Effector memory CD8-positive, alpha-beta T cell (primary cell): ENCODE measurements at places on chromosomes 2 and 18.

DNA sequence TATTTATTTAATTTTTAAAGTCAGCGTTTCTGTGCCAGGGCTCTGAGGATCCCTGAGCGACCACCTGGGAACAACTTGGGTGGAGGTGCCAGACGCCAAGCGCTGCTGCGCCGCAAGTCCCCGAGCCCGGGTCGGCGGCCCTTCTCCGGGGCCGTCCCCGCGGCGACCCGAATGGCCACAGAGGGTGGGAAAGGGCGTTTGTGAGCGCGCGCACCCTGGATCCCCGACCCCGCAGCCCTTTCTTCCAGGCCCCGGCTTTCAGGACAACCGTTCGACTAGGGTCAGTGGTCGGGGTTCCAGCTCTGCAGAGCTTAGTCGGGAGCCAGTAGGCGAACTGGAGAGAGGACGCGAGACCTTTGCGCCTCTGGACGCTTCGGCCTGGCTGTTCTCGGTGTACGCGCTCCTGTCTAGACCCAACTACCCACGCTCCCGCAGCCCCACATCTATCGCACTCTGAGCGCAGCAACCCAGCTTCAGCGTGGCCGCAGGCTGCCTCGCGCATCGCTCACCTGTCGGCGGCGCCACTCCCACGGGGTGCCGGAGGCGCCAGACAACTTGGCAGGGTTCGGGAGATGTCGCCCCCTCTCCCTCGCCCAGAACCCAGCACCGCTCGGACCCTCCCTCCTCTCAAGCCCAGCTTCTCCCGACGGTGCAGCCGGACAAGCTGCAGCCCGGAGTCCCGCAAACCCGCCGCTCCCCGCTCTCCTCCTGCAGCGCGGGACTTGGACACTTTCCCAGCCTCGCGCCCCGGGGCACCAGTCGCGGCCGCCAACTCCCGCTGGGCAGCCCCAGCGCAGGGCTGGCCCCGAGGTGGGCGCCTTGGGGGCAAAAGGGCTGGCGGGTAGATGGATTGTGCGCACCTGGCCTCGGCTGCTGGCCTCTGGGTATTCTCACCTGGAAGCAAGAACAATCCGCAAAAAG lies 758 bp downstream of the LYPD1 start:
- DNase-seq = no peak
- no peaks in the 10 kb centered on the region for H3K36me3 ChIP-seq
- no peak overlapping the region for H3K4me3 ChIP-seq
- peaks cover 16% of the 10 kb centered on the region for H3K27me3 ChIP-seq
- H3K27ac ChIP-seq = no peak overlapping the region

DNA sequence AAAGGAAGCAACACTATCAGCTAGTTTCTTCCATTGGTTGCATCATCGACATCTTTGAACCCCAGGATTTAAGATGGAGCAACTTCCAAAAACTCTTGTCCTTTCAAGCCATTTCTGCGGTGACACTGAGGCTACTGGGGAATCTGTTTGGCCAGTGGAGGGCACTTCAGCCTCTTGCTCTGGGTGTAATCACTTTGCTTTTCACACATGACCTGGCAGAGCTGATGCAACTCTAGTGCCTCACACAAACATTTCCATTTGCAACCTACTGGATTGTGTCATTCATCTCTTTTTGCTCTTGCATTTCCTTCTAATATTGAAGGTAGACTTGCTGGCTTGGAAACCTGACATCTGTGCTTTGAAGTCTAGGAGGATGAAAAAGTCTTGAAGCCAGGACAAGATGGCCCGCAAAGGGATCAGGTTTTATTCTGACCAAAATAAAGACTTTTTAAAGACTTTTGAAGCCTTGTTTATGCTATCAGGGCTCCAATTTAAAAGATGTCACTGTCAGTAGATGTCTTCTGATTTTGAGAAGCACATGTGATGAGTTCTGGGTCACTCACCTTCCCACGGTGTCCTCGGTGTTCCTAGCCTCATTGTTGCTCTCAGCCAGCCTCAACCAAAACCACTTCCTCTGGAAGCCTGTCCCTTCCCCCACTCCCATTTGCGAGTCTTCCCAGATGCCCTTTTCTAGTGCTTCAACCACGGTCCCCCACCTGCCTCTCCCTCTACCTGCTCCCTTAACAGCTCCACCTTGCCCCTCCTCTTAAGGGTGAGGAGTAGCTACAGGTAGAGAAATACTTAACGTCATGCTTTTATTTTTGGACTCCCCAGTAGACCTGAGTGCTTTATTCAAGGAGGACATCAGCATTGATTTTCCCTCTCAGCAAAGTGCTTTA lies 69.7 kb upstream of the KCNE4 start:
- DNase-seq = no peak
- peaks cover 67% of the 10 kb centered on the region for H3K27me3 ChIP-seq
- peaks cover 4% of the 10 kb centered on the region for H3K4me1 ChIP-seq
- H3K4me3 ChIP-seq = peak overlapping the region; percentile 23
- H3K36me3 ChIP-seq = no peaks in the 10 kb centered on the region
- no peak overlapping the region for H3K27ac ChIP-seq

GRCh38 chr18:7532942-7533341 lies 34.2 kb upstream of the PTPRM start:
- H3K36me3 ChIP-seq = peaks cover 3% of the 10 kb centered on the region
- H3K27me3 ChIP-seq = no peaks in the 10 kb centered on the region
- no peak for DNase-seq
- no peaks in the 10 kb centered on the region for H3K4me1 ChIP-seq
- H3K27ac ChIP-seq = no peak overlapping the region

GRCh38 chr2:27264253-27264752 lies 1.5 kb upstream of the SLC30A3 start:
- H3K27me3 ChIP-seq = peaks cover 48% of the 10 kb centered on the region
- peaks cover 27% of the 10 kb centered on the region for H3K4me1 ChIP-seq
- H3K4me3 ChIP-seq = peak overlapping the region; percentile 86
- H3K36me3 ChIP-seq = peaks cover 3% of the 10 kb centered on the region
- no peak overlapping the region for H3K27ac ChIP-seq

- no peak overlapping the region for H3K27ac ChIP-seq
- no peaks in the 10 kb centered on the region for H3K4me1 ChIP-seq
- H3K27me3 ChIP-seq = peaks cover 32% of the 10 kb centered on the region
- H3K4me3 ChIP-seq = no peak overlapping the region
- no peaks in the 10 kb centered on the region for H3K36me3 ChIP-seq
These were observed 159.4 kb downstream of the ACTR3 start for GRCh38 chr2:114049280-114049679.

- H3K27me3 ChIP-seq = no peaks in the 10 kb centered on the region
- no peak overlapping the region for H3K27ac ChIP-seq
These were observed 135.5 kb upstream of the FANCL start for GRCh38 chr2:58376592-58376991.

GRCh38 chr2:8590938-8591337 lies 90.9 kb upstream of the ID2 start:
- no peaks in the 10 kb centered on the region for H3K36me3 ChIP-seq
- no peak overlapping the region for H3K4me3 ChIP-seq
- no peaks in the 10 kb centered on the region for H3K27me3 ChIP-seq
- H3K27ac ChIP-seq = no peak overlapping the region
- no peak for DNase-seq

- H3K27ac ChIP-seq = no peak overlapping the region
- no peaks in the 10 kb centered on the region for H3K27me3 ChIP-seq
- no peak overlapping the region for H3K4me3 ChIP-seq
- DNase-seq = no peak
- no peaks in the 10 kb centered on the region for H3K4me1 ChIP-seq
These were observed 272.5 kb upstream of the KCNJ3 start for GRCh38 chr2:154425994-154426393.

- peaks cover 5% of the 10 kb centered on the region for H3K36me3 ChIP-seq
- peaks cover 10% of the 10 kb centered on the region for H3K27me3 ChIP-seq
- no peaks in the 10 kb centered on the region for H3K4me1 ChIP-seq
- no peak overlapping the region for H3K4me3 ChIP-seq
These were observed 17.0 kb downstream of the COL4A4 start for GRCh38 chr2:227147023-227147422.

DNA sequence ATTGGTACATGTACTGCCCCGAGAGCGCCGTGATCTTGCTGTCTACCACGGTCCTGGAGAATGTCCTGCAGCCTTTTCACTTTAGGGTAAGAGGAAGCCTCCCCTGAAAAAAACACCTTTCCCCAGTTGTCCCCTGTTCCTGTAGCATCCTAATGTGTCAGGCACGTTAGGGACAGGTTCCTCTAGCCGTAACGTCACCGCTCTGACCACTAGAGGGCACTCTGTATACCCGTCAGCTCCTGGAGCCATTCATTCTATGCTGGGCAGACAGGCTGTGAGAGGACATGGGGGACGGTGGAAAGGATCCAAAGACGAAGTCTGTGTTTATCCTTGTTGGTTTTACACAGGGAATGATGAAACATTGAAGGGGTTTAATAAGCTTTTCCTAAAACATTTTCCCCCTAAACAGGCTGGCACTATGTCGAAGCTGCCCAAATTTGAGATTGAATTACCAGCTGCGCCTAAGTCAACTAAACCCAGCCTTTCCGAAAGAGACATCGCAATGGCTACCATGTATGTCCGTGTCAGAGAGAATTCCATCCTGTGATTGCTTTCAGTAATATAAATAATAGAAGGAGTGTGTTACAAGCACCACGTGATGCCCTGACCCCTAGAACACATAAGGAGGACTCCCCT lies 12.7 kb downstream of the RMC1 start:
- H3K36me3 ChIP-seq = peaks cover 87% of the 10 kb centered on the region
- no peaks in the 10 kb centered on the region for H3K27me3 ChIP-seq
- no peak overlapping the region for H3K27ac ChIP-seq
- no peak overlapping the region for H3K4me3 ChIP-seq
- H3K4me1 ChIP-seq = peaks cover 20% of the 10 kb centered on the region

GRCh38 chr2:217851191-217852020 lies 151.4 kb downstream of the TNS1 start:
- no peak overlapping the region for H3K27ac ChIP-seq
- H3K36me3 ChIP-seq = peaks cover 3% of the 10 kb centered on the region
- H3K27me3 ChIP-seq = peaks cover 37% of the 10 kb centered on the region

- no peak overlapping the region for H3K27ac ChIP-seq
- H3K4me1 ChIP-seq = no peaks in the 10 kb centered on the region
- no peak for DNase-seq
- H3K27me3 ChIP-seq = no peaks in the 10 kb centered on the region
- H3K4me3 ChIP-seq = no peak overlapping the region
These were observed 24.7 kb downstream of the SNRPD1 start for GRCh38 chr18:21636769-21637168.

DNA sequence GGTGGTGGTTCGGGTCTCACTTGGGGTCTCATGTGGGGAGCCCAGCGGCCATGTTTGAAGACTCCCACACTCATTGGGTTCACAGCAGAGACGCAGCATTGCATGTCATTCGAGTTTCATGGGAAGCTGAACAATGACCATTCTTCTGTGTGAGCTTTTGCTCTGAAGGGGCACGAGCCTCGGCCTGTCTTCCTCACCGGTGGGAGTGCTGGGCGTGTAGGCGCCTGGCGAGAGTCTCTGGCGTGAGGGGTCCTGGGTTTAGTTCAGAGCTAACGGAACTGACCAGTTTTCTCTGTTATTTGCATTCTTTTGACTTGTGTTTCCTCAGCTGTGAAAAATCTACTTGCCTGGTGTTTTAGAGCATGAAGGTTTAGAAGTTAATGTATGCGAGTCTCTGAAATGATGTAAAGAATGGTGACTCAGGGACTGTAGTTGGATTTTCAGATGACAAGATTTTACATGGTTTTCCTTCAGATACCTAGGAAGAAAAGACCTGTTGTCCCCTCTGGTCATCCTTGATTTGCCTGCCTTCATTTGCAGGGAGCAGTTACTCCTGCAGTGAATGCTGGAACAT lies 98.1 kb downstream of the ARMC9 start:
- H3K27ac ChIP-seq = no peak overlapping the region
- H3K36me3 ChIP-seq = no peaks in the 10 kb centered on the region
- DNase-seq = no peak
- H3K4me3 ChIP-seq = no peak overlapping the region
- H3K4me1 ChIP-seq = no peaks in the 10 kb centered on the region
- no peaks in the 10 kb centered on the region for H3K27me3 ChIP-seq

DNA sequence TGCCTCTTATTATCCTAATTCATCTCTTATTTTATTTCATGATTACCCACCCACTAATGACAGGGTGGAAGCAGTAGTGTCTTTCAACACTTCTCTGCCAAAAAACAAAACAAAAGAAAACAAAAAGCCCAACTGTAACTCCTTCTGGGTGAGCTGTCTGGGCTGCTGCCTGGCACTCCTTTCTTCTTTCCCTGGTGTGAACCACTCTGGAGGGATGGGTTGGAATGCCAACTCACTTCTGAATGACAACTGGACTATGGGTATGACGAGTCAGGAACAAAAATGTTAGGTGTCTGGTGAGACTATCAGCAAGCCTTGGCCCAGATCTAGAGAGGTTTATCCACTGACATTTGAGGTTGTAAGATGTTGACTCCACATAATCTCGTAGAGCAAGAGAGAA lies 88.3 kb upstream of the ITGB6 start:
- H3K4me3 ChIP-seq = no peak overlapping the region
- peaks cover 76% of the 10 kb centered on the region for H3K36me3 ChIP-seq
- no peaks in the 10 kb centered on the region for H3K27me3 ChIP-seq
- H3K27ac ChIP-seq = peak overlapping the region; percentile 85
- DNase-seq = no peak

DNA sequence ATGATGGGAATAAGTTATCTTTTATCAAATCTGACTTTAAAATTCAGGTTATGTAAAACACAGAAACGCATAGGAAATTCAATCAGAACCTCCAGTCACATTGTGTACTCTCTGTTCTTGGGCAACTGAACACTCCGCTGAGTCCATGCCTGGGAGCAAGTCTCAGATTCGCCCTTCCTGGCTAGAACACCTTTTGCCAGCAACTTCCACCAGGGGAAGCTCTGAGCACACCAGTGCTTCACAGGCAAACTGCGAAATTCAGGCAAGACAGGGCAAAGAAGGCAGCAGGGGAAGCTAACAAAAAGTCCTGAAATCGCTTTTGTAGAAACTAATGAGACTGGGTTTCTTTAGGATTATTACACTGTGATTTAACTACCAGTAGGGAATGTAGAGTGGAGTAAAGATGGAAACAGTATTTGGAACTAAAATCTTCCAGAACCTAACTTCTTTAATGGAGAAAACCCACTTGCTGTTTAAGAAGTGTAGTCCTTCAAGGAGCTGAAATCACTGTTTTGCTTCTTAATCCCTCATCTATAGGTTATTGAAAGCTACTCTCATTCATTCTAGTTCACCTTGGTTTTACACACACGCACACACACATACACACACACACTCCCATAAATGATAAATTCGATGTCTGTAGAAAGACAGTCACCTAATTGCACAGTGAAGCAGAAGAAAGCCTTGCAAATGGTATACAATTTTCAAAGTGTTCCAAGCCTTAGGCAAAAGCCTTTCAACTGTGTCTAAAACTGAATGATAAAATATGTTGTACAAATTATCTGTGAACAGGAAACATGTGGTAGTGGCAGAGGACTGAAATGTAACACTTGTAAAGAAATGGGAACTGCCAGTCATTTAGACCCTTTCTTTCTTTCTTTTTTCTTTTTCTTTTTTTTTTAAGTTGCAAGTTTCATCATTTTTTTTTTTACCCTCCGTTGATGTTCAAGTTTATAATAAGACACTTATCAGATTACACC lies 214.5 kb downstream of the TMEM182 start:
- H3K4me3 ChIP-seq = no peak overlapping the region
- no peaks in the 10 kb centered on the region for H3K27me3 ChIP-seq
- no peaks in the 10 kb centered on the region for H3K36me3 ChIP-seq
- no peaks in the 10 kb centered on the region for H3K4me1 ChIP-seq

- DNase-seq = no peak
- H3K4me1 ChIP-seq = no peaks in the 10 kb centered on the region
- no peaks in the 10 kb centered on the region for H3K27me3 ChIP-seq
- H3K27ac ChIP-seq = no peak overlapping the region
- H3K36me3 ChIP-seq = no peaks in the 10 kb centered on the region
- H3K4me3 ChIP-seq = no peak overlapping the region
These were observed 40.3 kb upstream of the HNMT start for GRCh38 chr2:137924019-137924418.
